NCI-H446 treated with DMSO at 0.1 percent for 48 hours (cell line): ENCODE measurements at places on chromosomes 3 and 15.

GRCh38 chr3:19213603-19214220 lies 65.4 kb downstream of the KCNH8 start:
- no peak for DNase-seq

DNA sequence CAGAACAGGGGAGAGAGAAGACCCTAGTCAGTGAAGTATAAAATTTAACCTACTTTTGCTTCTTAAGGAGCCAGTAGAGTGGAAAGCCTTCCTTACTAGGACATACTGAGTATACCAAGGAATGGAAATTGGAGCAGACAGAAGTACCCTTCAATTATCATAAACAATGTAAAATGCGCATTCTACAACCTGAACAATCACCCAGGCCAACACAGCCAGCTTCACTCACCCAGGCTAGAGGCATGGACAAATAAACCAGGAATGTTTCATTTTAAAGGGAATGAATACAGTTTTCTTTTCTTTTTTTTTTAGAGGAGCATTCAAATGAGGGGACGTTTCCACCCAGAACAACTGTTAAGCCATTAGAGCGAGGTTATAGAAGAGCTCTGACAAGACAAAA lies 41.9 kb upstream of the PLXND1 start:
- DNase-seq = no peak

DNA sequence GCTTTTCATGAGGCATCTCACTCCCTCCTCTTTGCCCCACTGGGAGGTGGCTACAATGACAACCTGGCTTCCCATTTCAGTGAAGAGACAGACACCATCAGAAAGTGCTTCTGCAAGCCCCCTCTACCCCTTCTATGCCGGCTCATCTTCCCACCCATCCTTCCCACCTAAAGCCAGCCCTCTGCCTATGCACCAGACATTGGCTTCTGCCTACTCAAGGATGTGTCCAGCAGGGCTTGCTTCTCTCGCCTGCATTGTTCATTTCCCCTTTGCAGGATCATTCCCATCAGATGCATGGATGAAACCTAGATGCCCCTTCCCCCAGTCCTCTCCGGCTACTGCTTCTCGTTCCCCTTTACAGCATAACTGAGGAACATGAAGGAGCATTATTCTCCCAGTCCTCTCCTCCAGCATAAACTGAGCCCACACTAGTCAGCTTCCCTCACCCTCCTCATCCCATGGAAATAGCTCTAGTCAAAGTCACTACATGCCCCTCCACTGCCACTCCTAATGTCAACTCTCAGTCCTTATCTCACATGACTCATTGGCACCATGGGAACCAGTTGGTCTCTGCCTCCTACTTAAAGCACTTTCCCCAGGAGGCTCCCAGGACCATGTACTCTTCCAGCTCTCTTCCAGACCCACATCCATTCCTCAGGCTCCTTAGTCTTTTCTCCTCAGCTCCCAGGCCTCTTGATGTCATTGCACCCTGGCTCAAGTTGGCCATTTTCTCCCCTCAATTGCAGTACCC lies 47.9 kb downstream of the TM2D3 start:
- DNase-seq = no peak

DNA sequence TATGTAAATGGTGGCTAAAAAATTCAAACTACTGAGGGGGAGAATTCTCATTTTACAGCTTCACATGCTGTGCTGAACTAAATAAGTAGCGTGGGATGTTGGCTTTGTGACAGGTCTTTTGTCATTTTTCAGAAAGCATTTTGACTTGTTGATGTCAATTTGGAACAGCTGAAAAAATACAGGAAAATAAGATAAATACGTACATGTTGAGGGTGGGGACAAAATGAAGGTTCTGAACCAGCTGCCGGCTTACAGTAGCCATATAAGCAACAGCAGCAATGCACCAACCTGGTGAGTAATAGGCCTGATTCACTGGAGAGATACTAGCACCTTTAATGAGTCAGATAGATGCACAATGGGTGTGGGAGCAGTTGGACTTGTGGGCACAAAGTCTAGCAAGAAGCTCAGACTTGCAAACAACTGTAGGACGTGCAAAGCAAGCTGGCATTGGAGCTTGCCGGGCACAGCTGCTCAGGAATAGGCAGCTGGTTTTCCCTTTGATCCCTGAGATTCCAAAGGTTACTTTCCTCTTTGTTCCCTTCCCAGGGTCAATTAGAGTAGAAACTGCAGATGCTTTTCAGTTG lies 12.9 kb downstream of the B3GNT5 start:
- no peak for DNase-seq

GRCh38 chr15:44075535-44075934 lies 119.5 kb downstream of the FRMD5 start:
- DNase-seq = no peak
